ENCODE measurements at places on chromosomes 7 and 10.
A peak's percentile ranks its signal among the peaks of the same experiment; 100 is the strongest.

DNA sequence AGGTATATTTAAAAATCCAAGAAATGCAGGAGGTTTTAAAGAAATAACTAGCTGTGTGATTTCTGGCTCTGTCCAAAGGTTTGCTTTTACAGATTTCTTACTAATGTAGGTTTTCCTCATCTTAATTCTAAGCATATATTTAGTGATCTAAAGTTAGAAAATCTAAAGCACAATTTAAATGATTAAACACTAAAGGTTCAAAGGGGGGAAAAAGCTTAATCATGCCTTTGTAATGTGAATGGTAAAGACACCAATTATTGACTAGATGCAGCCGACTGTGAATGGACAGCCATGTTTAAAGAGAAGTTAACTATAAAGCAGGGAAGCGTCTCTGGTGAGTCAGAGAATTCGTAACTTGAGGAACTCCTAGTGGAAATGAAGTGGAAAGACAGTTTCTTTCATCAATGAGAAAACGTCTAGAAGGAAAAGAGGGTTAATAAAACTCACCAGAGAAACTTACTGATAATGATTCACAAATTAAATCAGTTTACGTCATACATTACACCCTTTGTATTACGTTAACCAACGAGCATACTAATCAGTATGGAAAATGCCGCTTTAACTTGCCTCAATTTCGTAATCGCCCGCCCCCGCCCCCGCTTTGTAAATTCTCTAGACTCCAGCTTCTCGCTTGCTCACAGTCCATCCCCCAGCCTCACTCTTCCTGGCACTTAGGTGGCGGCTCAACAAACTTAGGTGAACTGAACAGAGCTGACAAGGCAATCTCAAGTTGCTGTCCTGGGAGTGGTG is 1.1 kb upstream of the HBP1 start:
- DNase-seq: peak; percentile 69

GRCh38 chr10:6095810-6096570 is 7.2 kb downstream of the RBM17 start:
- DNase-seq: no peak

- DNase-seq: no peak
Measured at GRCh38 chr7:153385502-153385901, 626.0 kb downstream of the ACTR3B start.

DNA sequence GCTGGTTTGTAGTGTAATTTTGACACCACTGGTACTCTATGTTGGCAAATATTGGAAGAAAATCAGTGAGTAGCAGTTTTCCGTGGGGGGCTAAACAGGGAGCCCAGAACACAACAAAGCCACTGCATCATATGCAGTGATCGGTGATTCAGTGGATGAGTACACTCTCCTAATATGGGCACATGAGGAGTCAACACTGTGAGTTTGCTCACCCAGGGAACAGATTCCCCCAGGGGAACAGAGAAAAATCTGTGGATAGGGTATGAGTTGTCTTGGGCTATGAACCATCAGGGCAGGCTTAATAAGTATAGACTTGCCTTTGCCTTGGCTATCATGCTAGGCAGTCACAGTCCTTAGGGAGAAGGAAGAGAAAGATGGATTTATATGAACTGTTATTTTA is 227.7 kb upstream of the SEMA3E start:
- no peak for DNase-seq

DNA sequence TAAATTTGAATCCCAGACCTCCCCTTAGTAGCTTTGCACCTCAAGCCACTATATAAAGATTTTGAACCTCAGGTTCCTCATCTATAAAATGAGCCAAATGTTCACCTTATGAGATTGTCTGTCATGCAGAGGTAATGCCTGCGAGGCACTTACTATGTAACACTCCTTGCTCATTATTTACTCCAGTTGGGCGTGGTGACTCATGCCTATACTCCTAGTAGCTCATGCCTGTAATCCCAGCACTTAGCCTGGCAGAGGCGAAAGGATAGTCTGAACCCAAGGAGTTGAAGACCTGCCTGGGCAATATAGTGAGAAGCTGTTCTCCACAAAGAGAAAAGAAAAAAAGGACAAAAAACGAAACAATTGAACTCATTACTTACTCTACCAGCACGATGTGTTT is 82.2 kb downstream of the MDFIC start:
- DNase-seq: no peak

GRCh38 chr10:9926003-9926402 is 1091.7 kb upstream of the CELF2 start:
- DNase-seq: no peak

GRCh38 chr7:95543312-95543711 is 53.0 kb downstream of the PDK4 start:
- no peak for DNase-seq

- no peak for DNase-seq
Measured at GRCh38 chr7:131087756-131088658, 239.7 kb upstream of the MKLN1 start.

- DNase-seq: peak; percentile 43
Measured at GRCh38 chr7:144834641-144835144, 1.2 kb downstream of the TPK1 start.

DNA sequence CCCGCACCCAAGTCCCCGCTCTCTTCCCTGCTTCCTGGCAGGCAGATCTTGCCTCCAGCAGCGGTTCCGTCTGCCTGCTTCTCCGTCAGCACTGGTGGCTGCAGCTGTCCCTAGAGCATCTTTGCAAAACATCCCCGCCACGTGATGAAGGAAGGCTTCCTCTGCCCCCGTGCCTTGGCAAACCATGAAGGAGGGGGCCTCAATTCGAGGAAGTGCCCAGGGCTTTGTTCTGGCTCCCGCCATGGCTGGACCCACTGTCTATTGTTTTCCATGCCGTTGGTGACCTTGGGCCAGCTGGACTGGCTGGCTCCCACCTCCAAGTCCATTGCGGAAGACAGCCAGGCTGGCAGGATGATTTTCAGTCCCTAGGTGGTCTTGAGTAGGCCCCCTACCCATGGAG is 13.2 kb upstream of the AQP1 start:
- no peak for DNase-seq

- DNase-seq: no peak
Measured at GRCh38 chr7:113521468-113521867, 397.3 kb downstream of the PPP1R3A start.

Data from stimulated activated CD4-positive, alpha-beta T cell treated with anti-CD3 and anti-CD28 coated beads, Interleukin-1b, Interleukin-23, amount 100 ng/mL, for 48 hours (primary cell).